ENCODE measurements at places on chromosomes 1 and 21. TPM values are rescaled to one million over a fixed set of nuclear protein-coding genes. Genes with fewer than 3 reads are reported as not detected.

GRCh38 chr1:84350104-84350503 lies 48.2 kb upstream of the DNASE2B start:
- no peak for DNase-seq

DNA sequence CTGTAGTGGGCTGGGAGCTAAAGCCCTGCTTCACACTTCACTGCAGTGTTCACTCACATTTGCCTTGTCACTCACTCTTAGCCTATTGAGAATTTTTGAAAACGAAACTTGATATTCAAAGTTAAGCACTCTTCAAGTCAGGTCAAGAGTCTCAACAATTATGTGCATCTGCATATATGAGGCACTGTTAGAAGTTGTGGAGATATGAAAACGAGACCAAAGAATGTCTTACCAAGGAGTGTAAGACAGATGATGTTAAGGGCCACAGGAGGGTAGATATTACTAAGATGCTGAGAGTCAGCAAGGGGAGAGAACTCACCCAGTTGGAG lies 64.7 kb upstream of the GJA8 start:
- DNase-seq, result no peak

- DNase-seq, result no peak
Measured at GRCh38 chr1:40630488-40631223, 34.8 kb downstream of the RIMS3 start.

- no peak for DNase-seq
Measured at GRCh38 chr1:114715952-114716303, 643 bp downstream of the NRAS start.

Gene CD52
- total RNA-seq, result 17.2 TPM

Measured in natural killer cell treated with Interleukin-12 subunit alpha and Interleukin-12 subunit beta and Interleukin-15 and Interleukin-18, amount 100 ng/mL, for 72 hours (primary cell).